Epithelial cell of alveolus of lung (primary cell): ENCODE measurements at places on chromosomes 6 and 20. TPM values are rescaled to one million over a fixed set of nuclear protein-coding genes. Genes with fewer than 3 reads are reported as not detected.

The SAMHD1 gene
- total RNA-seq, result 23.1 and 25.1 TPM in 2 replicates

The EFCAB8 gene
- under 0.01 TPM in 1 of 2 replicates, not detected in the other for total RNA-seq

The SLA2 gene
- total RNA-seq, result not detected in 2 replicates

The BPIFB6 gene
- not detected in 2 replicates for total RNA-seq

The CGA gene
- total RNA-seq, result not detected in 2 replicates
